Ovary (tissue), 10 donors: ENCODE measurements at places on chromosomes 7 and 10.

DNA sequence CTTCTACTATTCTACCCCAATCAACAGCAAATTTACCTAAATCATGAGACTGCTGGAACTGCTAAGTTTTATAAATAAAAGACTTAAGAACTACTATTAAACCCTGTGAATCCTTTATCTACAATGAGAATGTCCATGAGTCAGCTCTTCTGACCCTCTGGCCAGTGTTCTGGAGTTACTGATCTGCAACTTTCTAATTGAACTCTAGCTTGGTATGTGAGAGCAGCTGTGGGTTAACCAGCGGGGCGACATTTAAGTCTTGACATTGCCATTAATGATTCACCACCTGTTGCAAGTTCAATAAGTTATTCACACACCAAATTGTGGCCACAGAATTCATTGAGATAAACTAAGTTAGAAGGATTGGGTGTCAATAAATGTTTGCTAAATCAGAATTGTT is 359.8 kb downstream of the PCDH15 start:
- DNase-seq: no peak

GRCh38 chr10:59965899-59966650 is 59.7 kb upstream of the CCDC6 start:
- DNase-seq: no peak

DNA sequence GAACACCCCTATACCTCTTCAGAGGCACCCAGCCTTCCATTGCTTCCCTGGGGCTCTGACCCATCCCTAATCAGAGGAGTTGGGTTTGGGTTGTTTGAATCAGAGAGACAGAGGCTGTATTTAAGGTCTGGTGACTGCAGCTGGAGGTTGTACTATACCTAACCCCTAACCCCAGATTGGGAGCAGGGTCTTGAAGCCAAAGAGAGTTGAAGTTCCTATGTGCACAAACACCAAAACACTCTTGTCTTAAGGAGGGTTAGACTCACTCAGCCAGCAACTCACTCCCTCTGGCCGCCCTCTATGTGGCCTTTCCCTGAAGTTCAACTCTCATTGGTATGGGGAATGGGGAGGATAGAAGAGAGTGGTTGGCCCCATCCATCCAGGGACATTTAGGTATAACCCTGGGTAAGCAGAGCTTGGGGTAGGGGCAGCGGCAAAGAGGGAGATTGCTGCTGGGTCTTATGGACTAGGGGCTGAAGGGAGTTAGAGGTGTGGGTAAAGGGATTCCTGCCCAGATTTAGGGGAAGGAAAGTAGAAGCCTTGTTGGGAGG is 80.0 kb downstream of the PAX2 start:
- no peak for DNase-seq

GRCh38 chr7:23331132-23331531 is 32.0 kb downstream of the MALSU1 start:
- no peak for DNase-seq

- no peak for DNase-seq
These were observed 1.2 kb downstream of the VPS37D start for GRCh38 chr7:73668886-73669230.

DNA sequence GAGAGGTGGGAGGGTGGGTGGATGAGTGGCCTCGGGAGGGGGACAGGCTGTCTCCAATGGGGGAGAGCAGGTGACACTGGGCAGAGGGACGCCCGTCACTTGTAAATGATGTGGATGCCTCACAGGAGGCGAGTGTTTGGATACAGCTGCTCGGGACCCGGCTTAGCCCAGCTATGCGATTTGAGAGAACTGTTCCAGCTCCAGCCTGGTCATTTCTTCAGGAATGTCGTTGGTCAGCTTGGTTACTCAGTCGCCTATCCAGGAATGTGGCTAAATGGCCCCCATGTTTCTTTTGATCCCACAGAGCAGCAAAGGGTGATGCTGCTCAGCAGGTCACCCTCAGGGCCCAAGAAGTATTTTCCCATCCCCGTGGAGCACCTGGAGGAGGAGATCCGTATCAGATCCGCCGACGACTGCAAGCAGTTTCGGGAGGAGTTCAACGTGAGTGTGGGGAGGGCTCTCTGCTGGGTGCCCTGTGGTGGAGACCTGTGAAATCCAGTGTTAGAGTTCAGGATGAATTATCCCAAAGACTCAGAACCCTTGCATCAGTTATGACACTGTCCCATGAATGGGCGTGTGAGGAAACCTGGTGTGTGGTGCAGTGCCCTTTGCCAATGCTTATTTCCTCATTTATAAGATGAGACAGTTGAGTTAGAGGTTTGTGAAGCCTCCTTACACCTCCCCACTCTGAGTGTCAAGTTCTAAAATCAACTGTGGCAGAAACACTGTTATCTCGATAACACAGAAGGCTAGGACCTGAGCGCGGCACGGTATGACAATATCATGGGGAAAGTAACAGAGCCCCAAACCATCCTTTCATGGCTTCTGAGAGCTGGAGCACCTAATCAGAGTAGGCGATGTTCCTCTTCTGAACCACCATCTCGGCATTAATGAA is 76.8 kb downstream of the MKI67 start:
- peak; percentile 10 for DNase-seq

DNA sequence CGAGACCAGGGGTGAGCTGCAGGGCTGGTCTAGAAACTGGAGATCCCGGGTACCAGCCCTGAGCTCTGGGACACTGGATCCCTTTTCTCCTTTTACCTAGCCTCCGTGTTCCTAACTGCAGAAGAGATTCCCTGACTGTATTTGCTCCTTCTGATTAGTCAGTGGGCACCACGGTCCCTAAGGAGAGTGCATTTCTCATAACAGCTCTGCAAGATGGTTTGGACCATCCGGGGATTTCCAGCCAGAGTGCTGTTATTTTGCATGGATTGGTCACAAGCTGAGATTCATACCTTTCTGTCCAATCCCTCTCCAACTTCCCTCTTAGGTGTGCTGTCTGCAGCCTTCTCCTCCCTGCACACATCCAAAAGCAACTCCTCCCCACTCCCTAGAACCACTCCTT is 122.6 kb downstream of the MYL10 start:
- DNase-seq: no peak

- no peak for DNase-seq
These were observed 311.9 kb downstream of the GRM8 start for GRCh38 chr7:126940723-126941307.

DNA sequence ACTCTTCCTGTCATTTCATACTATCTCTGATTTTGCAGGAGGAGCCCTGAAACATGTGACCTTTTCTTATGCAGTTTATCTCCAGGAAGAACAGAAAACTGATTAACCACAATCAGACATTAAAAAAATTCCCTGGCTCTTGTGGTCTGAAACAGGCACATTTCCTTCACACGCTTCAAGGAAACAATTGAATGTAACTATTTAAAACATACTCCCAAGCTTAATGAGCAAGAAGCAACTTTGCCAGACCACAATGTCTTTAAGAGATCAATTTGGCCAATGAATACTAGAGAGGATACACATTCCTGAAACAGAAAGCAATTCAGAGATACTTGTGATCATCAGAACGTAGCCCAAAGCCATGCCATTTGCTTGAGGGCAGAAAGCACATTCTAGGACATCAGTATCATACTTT is 65.8 kb downstream of the PIP4K2A start:
- no peak for DNase-seq

GRCh38 chr7:127322351-127322750 is 69.6 kb upstream of the GRM8 start:
- DNase-seq: no peak

DNA sequence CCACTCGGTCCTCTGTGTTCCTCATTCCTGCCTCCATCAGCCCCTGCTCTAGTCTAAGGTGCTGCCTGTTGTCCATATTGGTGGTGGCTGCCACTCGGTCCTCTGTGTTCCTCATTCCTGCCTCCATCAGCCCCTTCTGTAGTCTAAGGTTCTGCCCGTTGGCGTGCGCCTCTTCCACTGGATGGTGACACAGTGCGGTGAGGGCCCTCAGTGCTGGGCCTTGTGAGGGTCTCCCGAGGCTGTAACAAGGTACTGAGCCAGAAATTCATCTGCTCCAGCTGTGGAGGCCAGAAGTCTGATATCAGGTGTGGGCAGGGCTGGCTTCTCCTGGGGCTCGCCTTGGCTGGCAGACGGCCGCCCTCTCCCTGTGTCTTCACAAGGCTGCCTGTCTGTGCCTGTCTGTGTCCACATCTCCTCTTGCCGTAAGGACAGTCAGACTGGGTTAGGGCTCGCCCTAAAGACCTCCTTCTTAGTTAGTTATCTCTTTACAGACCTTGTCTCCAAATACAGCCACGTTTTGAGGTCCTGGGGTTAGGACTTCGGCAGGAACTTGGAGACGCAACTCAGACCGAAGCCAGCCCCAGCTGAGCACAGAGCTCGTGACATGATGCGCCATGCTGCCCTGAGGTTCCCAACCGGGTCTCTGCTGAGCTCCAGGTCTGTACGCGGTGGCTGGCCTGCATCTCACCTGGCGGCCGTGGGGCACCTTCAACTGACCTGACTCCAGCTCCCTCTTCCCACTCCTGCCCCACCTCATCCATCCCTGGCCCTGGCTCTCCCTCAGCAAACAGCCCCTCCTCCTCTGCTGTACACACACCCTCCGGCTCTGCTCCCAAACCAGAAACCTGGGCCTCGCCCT is 181.4 kb upstream of the SHH start:
- DNase-seq: no peak

- DNase-seq: no peak
These were observed 35.9 kb downstream of the IL6 start for GRCh38 chr7:22762866-22763265.

GRCh38 chr7:46034056-46034768 is 113.1 kb upstream of the IGFBP3 start:
- DNase-seq: no peak

DNA sequence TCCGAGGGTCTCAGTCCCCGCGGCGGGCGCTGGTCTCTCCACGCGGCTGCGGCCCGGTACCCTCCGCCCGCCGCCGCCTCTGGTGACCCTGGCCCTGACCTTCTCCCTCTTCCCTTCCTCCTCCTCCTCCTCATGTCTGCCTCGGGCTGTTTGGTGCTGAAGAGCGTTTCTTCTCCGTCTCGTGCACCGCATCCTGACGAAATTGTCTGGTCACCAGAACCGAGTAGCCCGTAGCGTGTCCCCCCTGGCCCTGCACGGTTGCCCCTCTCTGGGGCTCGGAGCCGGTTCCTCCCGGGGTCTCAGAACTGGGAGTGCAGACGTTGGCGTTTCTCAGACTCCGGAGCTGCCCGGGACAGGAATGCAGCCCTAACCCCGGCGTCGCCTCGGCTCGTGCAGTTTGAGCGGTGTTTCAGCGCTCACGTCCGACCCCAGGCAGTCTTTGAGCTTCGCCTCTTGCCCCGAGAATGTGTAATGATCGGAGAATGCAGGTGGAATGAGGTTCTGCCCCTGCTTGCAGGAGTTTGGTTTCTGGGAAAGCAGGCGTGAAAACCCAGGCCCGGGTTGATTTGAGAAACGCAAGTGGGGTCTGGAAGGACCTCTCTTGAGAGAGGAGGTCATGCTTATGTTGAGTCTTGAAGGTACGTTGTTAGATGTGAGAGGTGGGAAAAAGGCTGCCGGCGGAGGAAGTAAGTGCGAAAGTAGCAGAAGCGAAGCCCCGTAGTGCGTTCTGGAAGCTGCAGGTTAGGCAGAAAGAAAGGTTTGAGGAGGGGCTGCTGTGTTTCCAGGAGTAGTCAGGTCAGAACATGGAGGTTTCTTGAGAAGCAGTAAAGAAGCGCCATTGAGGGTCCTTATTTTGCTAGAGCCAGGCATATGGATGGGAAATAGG is 743 bp downstream of the RBM17 start:
- peak; percentile 52 for DNase-seq

DNA sequence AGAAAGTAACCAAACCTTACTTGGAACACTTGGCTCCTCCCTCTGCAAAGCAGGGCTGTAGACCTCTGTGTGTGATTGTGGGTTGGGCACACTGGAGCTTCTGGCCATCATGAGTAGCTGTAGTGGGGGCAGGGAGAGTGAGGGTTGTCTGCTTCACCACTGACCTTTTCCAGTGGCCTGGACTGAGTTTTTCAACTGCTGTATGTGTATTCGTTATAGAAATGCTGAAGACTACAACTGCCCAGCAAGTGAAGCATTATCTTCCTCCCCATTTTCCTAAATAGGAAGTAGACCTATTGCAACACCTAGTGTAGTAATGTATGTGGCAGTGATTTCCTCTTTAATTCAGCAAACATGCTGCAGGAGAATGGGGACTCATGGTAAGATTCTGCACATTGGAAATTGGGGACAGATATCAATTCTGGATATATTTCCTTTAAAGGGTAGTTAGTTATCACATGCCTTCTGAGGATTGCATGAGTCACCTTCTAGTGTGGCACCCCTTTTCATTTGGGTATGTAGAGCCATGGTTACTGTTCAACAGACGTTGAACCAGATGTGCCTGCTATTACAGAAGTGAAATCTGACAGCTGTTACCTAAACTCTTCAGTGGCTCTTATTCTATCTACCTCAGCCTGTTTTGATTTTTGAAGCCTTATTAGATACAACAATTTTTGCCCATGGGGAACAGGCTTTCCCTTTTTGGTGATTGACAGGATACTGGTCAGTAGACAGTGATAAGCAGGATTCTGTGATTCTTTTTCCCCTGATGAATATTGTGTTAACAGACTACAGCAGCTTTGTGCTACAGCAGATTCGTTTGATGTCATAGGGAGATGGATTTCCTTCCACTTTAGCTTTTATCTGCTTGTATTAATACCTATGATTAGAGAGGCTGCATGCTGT is 130.9 kb downstream of the SND1 start:
- DNase-seq: no peak

DNA sequence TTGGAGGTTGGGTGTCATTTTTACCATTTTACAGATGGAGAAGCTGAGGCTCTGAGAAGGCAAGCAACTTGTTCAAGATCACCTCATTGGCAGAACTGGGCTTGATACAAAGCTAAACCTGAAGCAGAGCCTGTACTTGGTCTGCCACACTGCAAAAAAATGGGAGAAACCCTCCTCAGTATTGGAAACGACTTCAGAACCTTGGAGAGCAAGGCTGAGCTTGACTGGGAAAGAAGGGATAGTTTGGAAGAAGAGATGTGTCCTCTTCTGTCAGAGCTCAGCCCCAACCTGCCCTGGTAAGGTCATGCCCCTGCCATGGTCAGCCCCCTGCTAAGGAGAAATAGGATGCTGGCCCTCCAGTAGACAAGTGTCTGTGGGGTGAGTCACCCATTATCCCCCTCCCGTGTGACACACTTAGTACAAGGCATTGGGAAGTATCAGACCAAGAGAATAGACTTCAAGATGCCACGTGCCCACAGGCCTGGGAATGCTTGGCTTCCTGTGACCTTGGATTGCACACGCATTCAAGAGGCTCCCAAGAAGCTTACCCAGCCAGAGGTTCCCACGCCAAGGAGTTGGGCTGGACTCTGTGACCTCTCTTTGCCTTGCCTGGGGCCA is 56.2 kb upstream of the SMNDC1 start:
- no peak for DNase-seq

DNA sequence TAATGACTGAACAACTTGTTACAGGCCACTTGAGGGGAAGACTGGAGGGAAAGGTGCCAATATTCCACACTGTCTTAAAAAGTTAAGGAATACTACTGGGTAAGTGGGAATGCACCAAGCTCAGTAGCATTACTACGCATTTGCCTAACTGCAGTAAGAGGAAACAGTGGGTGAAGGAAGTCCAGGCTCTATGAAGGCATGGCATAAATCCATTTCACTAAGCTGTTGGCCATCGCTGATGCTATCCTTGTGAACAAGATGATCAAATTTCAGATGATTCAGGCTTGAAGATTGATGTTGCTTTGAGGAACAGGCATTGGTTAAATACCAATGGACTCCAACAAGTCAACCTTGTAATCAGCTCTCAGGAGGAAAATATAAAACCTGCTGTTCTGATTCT is 44.2 kb upstream of the TES start:
- DNase-seq: no peak

GRCh38 chr7:101990811-101991418 is 173.5 kb downstream of the CUX1 start:
- no peak for DNase-seq

- no peak for DNase-seq
These were observed 4.7 kb downstream of the ATP5MF start for GRCh38 chr7:99461221-99461620.

- DNase-seq: peak; percentile 83
These were observed 7.1 kb upstream of the AMZ1 start for GRCh38 chr7:2680792-2681490.
